ENCODE measurements at places on chromosomes 16 and 17.

DNA sequence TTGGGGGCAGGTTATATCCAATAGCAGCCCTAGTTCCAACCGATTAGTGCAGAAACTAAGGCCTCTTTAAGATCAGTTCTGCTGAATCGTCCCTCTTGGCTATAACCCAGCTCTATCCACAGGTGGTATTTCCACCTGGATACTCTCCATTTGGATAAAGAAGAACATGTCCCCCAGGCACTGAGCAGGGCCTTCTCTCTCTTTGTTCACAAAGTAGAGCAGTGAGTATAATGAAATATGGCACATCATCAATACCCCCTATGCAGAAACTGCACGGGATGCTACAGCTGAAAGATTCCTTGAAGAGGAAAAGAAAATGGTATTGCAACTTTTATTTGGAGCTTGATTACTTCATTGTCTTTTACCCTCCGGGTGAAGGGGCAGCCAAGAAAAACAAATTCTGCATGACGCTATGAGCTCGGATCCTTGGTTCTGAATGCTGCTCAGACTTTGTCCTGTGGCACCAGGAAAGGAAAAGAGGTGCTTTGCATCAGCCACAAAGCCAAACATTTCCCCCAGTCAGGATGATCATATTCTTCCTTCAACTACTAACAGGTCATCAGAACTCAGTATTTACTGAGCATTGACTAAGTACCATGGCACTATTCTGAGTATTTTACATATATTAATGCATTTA lies 399.7 kb downstream of the NPIPA8 start:
- DNase-seq: no peak

DNA sequence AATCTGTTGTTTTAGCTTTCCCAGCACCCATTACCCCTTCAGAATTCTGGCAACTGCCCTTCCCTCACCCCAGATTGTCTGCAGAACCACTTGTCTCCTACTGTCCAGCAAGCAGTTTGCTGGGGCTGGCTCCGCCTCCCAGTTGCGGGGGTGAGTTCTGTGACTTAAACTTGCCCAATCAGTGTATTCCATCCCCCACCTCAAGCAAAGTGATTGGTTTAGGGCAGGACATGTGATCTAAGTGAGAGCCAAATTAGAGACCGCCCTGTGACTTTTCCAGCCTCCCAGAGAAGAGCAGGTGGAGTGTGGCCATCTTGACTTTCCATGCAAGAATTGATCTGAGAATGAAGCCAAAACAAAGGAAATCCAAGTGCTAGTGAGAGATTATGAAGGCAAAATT lies 22.7 kb upstream of the SRCIN1 start:
- DNase-seq: no peak

DNA sequence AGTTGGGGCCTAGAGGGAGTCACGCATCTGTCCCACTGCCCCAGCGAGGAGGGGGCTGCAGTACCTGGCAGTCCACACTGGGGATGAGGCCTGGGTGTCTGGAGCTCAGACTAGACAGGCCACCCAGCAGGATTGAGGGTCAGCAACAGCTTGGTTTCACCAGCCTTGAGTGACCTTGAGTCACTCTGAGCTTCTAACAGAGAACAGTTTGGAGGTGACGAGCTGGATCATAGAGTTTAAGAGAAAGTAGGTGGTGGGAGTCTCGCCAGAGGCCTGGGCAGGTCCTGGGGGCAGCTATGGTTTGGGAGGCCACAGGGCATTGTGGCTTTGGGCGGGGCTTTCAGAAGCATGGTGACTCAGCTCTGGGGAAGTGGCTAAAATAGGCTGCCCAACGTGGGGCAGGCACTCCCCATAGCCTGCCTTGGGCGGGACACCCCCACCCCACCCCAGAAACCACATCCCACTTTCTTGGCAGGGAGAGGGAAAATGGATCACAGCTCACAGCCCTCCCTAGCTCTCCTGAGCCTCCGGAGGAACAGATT lies 20.5 kb downstream of the CDC42EP4 start:
- no peak for DNase-seq

- DNase-seq: no peak
Observed at GRCh38 chr16:21701271-21701670, 37.5 kb downstream of the OTOA start.

DNA sequence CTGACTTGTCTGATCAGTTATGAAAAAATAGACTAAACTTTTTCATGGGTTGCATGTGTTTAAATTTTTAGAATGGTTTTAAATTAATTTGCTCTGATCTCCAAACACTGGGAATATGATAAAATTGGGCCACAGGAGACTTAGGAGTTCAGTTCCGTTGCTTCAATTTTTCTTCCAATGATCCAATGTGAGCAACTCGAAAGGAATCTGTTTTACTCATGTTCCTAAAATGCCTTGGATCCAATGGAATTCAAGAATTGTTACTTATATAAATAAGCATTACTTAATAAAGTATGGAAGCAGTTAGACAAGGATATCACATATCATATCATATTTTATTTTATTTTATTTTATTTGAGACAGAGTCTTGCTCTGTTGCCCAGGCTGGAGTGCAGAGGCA lies 56.0 kb upstream of the NACA2 start:
- no peak for DNase-seq

- no peak for DNase-seq
Observed at GRCh38 chr16:9630119-9630518, 538.7 kb downstream of the HAPSTR1 start.

- no peak for DNase-seq
Observed at GRCh38 chr16:62927122-62927521, 890.9 kb upstream of the CDH8 start.

DNA sequence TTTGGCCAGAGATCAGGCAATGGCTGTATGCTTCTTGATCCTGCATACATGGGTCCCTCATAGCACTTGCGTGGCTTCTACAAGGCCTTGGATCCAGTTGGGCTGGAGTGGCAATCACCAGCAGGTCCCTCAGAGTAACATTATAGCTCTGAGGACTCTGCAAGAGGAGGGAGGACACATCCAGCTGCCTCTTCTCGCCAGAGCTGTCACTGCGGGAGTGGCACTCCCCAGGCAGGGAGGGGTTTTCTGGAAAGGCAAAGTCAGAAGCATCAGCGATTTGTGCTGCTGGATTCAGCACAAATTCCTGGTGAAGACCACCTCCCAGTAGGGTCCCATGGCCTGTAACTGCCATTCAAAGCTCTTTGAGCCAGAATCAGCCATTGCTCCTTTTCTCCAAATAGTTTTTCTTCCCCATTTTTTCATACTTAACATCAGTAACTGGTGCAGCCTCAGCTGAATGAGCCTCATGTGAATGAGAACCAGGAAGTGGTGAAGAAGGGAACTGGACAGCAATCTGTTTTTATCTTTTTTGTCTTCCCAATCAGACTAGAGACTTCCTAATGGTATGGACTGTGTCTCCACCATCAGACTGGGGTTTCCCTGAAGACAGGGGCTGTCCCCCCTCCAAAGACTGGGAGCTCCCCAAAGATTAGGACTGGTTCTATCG lies 40.6 kb upstream of the HOXB13 start:
- DNase-seq: no peak

GRCh38 chr16:84260766-84261554 lies 21.1 kb upstream of the KCNG4 start:
- no peak for DNase-seq

DNA sequence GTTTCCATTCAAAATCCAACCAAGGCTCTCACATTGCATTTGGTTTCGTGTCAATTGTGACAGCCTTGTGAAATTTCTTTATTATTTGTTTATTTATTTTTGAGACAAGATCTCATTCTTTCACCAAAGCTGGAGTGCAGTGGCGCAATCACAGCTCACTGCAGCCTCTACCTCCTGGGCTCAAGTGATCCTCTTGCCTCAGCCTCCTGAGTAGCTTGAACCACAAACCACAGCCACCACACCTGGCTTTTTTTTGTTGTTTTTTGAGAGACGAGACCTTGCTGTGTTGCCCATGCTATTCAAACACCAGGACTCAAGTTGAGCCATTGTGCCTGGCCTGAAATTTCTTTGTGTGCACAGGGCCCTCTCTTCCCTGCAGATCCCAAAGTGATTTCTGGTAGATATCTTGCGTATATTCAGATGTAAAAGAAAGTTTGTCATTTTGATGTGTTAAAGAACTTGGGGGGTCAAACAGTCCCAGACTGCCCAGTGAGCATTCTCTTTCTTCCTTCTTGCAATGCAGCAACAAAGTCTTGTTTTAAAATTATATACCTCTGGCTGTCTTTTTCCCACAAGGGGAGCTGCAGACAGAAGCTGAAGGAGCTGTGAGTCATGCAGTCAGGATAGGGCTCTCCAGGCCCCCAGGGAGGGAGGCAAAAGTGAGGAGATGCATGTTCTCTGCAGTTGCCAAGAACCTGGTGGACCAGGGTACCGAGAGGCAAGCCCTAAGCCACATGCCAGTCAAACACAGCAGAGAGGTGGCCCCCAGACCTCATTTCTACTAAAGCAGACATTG lies 15.5 kb upstream of the USP22 start:
- DNase-seq: no peak

GRCh38 chr16:2952679-2953078 lies 11.4 kb upstream of the KREMEN2 start:
- DNase-seq: no peak

- no peak for DNase-seq
Observed at GRCh38 chr17:29617481-29618271, 5.0 kb downstream of the CORO6 start.

DNA sequence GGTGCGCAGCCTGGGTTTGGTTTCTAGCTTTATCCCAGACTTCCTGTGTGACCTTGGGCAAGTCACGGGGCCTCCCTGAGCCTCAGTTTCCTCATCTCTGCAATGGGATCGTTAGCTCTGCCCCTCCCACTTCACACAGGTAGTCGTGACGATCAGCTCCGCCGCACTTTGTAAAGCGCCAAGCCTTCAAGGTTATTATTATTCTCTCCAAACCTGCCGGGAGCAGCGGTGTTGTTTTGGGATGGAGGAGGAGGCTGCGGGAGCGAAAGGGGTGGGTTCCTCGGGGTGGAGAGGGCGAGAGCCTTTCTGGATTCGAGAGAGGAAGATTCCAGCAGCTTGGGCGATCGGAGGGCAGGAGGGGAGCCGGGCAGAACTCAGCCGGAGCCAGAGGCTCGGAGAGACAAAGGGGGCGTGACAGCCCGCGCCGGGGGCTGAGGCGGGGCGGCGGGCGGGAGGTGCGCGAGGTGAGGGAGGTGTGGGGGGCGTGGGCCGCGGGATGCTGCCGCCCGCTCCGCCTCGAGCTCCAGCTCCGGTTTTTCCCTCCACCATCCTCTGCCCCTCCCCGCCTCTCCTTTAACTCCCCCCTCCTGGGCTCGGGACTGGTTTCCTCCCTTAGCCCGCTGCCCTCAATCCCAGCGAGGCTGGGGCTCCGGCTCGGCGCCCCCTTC lies at the start of gene EFNB3:
Gene EFNB3, plus strand, starts transcription at position 602 of the 668 bp plus-strand sequence. CDS start 397 bp downstream, outside the sequence.
- DNase-seq: no peak

DNA sequence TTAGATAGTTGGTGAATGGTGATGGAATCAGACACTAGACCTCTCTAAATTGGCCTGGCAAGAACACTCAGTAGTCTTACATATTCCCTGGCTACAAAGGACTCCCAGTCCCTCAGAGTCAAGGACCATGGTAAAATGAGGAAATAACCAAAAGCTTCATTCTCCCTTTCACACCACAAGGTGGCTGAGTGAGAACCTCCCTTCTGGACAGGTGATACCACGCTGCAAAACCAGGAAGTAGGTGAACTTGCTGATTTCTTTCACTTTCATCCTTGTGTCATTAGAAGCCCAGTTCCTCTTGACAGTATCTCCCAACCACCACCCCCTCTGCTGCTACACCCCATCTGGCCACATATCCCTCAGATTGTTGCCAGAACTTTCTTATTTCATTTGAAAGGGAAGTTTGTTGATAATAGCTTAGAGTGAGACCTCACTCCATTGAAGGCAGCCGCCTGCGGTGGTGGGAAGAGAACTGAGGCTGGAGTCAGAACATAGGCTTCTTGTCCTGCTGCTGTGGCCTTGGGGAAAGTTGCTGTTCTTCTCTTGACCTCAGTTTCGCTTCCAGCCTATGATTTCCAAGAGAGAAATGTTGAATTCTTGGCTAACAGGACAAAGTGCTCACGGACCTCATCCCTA lies 290.6 kb upstream of the CCL2 start:
- no peak for DNase-seq

DNA sequence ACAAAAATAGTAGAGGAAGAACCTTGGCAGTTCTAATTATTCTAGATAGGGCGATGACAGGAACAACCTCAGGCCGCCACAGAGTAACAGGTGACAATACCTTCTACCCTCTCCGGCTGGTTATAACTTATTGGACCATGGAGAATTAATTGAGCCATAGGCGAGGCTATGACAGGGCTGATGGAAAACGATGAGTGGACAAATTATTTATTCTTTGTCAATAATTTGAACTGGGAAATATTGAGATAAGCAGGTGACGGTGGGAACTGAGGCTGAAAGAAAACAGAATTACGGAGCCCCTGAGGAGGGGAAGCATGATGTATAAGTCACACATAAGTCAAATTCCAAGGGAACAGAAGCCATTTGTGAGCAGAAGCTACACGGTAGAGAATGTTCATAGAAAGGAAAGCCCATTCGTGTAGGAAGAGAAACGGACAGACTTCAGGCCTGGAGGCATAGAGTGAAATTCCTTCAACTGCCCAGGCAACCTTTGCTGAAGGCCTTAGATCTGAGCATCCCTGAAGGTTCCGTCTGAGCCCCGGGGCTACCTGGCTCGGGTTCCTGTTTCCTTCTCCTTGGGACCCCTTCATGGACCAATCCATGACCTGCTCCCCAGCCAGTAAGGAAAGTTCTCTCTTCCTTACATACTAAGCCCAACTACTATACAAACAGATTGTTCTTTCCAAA lies 158.1 kb downstream of the MAP2K4 start:
- DNase-seq: no peak

GRCh38 chr16:88716201-88716600 lies 9.9 kb downstream of the CTU2 start:
- DNase-seq: no peak

DNA sequence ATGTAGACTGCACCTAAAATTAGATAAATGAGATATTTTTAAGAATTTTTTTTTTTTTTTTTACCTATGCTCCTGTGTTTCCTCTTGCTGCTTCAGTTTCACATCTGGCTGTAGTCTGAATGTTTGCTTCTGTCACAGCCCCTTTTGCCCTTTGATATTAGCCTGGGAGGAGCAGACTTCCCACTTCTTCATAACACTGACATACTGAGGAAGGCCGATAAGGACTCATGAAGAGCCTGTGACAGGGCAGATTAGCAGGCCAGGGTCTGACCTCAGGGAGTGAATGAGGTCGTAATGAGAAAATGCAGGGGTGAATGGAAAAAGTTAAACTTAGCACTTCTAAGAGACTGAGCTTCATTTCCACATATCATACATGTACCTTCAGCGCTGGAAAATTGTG lies at the start of gene SLFN14:
Gene SLFN14, minus strand, starts transcription at position 117 of the 400 bp plus-strand sequence. CDS start 2,757 bp downstream, outside the sequence.
- no peak for DNase-seq
